ENCODE measurements at places on chromosomes 5 and 9.

GRCh38 chr5:110757118-110757729 is 18.4 kb downstream of the SLC25A46 start:
- peak; percentile 4 for DNase-seq

DNA sequence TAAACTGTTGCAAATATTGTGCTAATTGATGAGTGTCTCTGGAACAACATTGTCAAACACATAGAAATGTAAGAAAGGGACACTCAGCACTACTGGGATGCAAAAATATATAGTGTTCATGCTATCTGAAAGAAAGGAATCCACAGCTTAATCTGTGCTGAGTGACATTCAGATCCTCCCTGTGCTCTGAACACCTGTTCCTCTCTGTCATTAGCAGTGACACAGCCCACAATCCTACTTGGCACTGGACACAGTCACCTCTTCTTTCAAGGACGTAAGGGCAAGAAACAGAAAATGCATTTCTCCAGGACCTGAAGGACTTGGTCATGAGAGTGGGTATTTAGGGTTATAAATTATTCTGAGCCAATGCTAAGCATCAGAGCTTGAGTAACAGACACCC is 121.4 kb upstream of the SV2C start:
- no peak for DNase-seq

GRCh38 chr9:14935106-14935751 is 25.0 kb upstream of the FREM1 start:
- DNase-seq = no peak

DNA sequence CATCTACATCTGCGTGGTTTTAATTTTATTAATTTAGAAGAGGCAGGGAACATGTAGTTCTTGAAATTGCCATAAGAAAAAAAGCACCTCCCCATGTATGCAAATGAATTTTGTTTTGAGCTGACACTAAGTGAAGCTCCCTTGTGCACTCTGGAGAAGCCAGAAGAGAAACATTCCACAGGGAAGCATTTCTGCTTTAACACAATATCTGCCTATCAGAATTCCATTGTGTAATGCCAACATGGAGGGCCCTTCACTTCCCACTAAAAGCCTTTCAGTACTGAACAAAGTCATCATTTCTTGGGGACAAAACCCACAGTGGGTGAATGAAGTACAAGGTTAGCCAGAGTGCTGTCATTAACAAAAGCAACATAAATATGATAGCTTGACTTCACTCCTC is 59.7 kb downstream of the PRELID2 start:
- DNase-seq = no peak

Data from activated T-cell treated with anti-CD3 and anti-CD28 coated beads for 24 hours (primary cell).